ENCODE measurements at places on chromosomes 12 and 14.

- no peaks in the 10 kb centered on the region for H3K27me3 ChIP-seq
- no peaks in the 10 kb centered on the region for H3K36me3 ChIP-seq
- H3K4me3 ChIP-seq = no peak overlapping the region
- no peak overlapping the region for H3K27ac ChIP-seq
- H3K4me1 ChIP-seq = no peaks in the 10 kb centered on the region
Observed at GRCh38 chr12:67482751-67483661, 165.5 kb upstream of the DYRK2 start.

DNA sequence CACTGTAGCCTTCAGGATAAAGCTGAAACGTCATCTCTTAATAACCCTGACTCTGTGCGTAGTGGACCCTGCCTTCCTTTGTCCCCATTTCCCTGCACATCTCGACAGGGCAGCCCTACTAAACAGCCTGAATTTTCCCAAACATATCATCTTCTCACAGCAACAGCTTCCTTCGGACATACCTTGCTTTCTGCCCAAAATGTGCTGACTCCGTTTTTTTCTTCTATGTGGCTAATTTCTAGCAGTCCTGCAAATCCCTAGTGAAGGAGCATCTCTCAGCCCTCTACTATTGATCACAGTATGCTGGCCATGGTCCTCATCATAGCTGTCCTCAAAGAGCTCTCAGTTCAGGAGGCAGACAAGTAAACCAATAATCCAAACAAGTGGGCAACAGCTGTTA is 53.1 kb upstream of the PCED1B start:
- no peak for DNase-seq
- H3K27ac ChIP-seq = no peak overlapping the region
- no peaks in the 10 kb centered on the region for H3K36me3 ChIP-seq

- DNase-seq = no peak
- peaks cover 31% of the 10 kb centered on the region for H3K36me3 ChIP-seq
- H3K4me3 ChIP-seq = no peak overlapping the region
- H3K27me3 ChIP-seq = no peaks in the 10 kb centered on the region
Observed at GRCh38 chr12:24853588-24853987, 95.3 kb downstream of the BCAT1 start.

- DNase-seq = no peak
- no peaks in the 10 kb centered on the region for H3K36me3 ChIP-seq
- H3K4me1 ChIP-seq = no peaks in the 10 kb centered on the region
Observed at GRCh38 chr14:58770491-58770982, 132.8 kb downstream of the DACT1 start.

GRCh38 chr12:19808371-19808770 is 369.1 kb downstream of the AEBP2 start:
- H3K27ac ChIP-seq = no peak overlapping the region
- no peaks in the 10 kb centered on the region for H3K27me3 ChIP-seq
- no peak for DNase-seq
- H3K36me3 ChIP-seq = no peaks in the 10 kb centered on the region
- H3K4me1 ChIP-seq = no peaks in the 10 kb centered on the region
- H3K4me3 ChIP-seq = no peak overlapping the region

GRCh38 chr12:60100160-60100559 is 504.3 kb downstream of the SLC16A7 start:
- no peak for DNase-seq
- H3K27me3 ChIP-seq = no peaks in the 10 kb centered on the region
- H3K4me3 ChIP-seq = no peak overlapping the region
- H3K4me1 ChIP-seq = no peaks in the 10 kb centered on the region

DNA sequence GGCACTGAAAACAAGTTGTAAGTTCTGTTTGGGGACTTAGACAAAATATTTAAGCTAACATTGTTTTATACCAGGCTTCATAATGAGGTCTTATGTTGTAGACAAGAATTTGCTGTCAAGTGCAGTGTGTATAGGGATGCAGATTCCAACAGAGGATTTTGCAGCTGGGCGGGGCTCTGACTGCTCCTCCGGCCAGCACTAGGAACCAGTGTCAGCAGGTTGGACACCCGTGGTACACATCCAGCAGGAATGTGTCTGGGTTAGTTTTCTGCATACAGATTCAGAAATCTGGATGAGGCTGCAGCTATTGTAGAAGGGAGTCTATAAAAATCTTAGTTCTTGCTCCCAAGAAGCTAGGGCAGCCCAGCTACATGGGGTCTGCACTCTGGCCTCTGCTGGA is 194.3 kb upstream of the RBM19 start:
- no peak for DNase-seq
- H3K27me3 ChIP-seq = no peaks in the 10 kb centered on the region

- H3K36me3 ChIP-seq = no peaks in the 10 kb centered on the region
- no peaks in the 10 kb centered on the region for H3K4me1 ChIP-seq
- peak; percentile 34 for DNase-seq
- peaks cover 10% of the 10 kb centered on the region for H3K27me3 ChIP-seq
Observed at GRCh38 chr12:6069437-6070093, 54.9 kb downstream of the VWF start.

GRCh38 chr14:80059041-80059440 is 152.3 kb downstream of the DIO2 start:
- H3K4me1 ChIP-seq = no peaks in the 10 kb centered on the region
- no peak overlapping the region for H3K27ac ChIP-seq
- no peak overlapping the region for H3K4me3 ChIP-seq
- no peaks in the 10 kb centered on the region for H3K36me3 ChIP-seq
